SW 1271 (cell line): ENCODE measurements at places on chromosomes 2 and 18.

DNA sequence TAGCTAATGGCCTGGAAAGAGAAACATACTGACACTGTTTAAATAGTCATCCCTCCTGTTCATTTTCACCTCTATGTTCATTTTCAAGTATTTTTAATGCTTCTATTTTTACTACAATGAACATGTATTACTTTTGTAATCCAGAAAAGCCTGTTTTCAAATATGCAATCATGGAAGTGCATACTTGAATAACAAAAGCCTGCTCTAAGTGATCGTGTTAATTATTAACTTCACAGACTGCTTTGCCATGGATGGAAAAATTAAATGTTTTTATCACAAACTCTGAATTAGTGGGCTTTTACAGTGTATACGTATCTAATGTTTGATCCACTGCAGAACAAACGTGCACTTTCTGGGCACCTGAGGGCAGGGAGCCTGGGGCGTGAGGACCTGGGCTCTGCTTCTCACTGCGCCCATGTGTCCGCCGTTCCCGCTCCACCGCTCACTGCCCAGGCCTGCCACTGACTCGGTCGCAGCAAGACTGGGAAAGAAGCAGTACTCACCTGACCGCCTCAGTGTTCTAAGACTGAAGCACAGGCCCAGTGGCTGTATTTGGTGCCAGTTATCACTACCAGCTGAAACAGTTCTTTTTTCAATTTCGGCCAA lies 80.6 kb downstream of the UXS1 start:
- DNase-seq, result no peak

DNA sequence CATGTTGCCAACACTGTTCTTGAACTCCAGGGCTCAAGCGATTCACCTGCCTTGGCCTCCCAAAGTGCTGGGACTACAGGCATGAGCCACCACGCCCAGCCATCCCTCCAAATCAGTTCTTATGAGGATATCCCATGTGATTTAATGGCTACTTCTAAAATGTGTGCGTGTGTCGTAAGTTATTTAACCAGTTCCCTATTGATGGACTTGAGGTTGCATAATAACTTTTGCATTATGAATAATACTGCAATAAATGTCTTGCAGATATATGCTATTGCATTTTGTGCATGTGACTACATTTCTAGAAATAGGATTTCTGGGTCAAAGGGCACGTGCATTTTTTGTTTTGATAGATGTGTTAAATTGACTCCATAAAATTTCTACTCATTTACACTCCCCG lies 19.0 kb downstream of the DIPK1C start:
- no peak for DNase-seq

DNA sequence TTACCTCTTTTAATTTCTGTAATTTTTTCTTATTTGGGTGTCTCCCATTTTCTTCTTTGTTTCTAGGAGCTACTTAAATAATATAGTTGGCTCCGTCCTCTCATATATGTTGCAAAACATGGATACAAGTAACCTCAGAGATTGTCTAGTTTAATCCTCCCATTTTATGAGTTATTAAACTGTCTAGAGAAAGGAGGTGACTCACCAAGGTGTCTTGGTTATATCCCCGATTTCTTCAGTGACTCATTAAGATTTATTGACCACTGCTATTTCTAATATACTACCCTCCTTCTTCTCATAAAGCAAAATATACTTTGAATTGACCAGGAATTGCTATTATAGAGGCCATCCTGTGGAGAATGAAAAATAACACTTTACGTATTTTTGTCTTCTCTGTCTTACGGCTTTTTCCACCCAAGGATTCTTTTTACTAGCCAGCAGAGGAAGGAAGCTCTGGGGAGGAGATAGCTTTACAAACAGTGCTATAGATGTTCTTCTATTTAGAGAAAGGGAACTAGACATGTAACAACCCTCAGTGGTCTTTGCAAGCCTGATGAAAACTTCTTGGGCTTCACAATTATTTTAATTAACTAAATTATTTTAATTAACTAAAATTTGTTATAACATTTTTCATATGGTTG lies 300.4 kb upstream of the TNP1 start:
- no peak for DNase-seq

- no peak for DNase-seq
Measured at GRCh38 chr2:215556979-215557378, 121.1 kb upstream of the FN1 start.

DNA sequence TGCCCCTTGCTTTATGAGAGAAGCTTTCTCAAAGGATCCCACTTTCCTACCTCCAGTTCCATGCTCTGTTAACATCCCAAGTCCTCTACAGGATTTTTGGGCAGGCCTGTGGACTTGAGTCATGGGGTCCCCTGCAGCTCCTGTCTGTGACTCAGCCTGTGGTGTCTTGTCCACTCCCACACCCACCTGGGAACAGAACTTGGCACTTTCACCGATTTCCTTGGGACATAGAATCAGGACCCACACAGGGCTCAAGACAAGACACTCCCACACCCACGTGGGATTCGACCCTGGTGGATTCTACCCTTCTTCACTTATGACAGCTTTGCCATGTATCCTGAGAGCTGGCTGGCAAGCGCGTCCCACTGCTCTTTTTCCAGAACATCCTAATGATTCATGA lies 30.7 kb upstream of the HDAC4 start:
- DNase-seq, result no peak

GRCh38 chr2:6877402-6878304 lies at the start of gene RSAD2:
TSS of gene RSAD2 (plus strand) at chr2:6877777. CDS start at chr2:6877801, 24 bp downstream.
- DNase-seq, result no peak

DNA sequence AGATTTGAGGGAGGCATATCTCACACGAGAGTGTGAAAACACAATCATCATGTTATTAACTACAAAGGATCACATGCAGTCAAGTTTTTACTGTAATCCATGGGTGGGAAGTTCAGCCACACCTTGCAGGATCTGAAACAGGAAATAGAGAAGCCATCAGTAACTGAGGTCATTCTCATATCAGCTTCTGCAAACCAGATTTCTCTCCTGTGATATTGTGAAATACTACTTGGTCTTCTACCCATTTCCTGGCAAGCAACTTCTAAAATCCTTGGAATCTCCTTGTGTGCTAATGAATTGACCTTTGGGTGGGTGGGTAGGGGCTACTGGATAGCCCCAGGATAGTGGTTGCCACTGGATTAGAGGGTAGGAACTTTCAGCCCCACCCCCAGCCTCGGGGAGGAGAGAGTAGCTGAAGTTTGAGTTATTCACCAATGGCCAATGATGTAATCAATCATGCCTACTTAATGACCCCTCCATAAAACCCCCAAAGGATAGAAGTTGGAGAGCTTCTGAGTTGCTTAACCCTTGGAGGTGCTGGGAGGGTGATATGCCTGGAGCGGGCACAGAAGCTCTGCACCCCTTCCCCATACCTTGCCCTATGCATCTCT lies 25.6 kb upstream of the TGIF1 start:
- DNase-seq, result no peak

GRCh38 chr18:42281124-42281523 lies 326.1 kb downstream of the PIK3C3 start:
- DNase-seq, result no peak

DNA sequence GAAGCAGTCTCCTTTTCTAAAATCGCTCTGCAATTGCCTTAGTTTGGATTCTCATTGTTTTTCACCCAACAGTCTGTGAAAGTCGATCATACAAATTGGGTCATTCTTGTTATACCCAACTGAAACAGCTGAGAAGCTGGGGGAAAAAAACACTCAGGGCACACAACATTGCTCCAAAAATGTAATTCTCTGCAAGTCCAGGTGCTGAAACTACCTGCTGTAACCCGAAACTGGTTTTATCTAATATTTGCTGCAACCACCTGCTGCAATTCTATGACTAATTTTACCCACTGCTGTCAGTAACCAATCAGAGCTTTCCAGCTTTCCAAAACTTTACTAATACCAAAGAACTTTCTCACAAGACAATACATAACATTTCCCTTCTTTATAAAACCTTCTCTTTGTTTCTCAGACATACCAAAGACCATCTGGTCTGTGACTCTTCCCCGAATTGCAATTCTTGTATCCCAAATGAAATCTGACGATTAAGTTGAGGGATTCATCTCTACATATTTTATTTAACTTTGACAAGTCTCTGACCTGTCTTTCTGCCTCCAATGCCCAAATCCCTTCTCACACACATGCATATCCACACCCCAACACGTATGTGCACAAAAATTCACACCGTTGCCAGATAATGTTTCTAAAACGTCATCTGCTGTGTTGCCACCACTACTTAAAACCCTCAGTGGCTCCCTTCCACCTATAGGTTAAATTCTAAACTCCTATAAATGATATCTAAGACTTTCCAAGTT lies 198.3 kb downstream of the PIEZO2 start:
- DNase-seq, result no peak

GRCh38 chr2:25809646-25810045 lies 68.6 kb downstream of the ASXL2 start:
- DNase-seq, result no peak

- DNase-seq, result peak; percentile 87
Measured at GRCh38 chr2:96868555-96869280, 1.2 kb downstream of the SEMA4C start.

GRCh38 chr2:10798783-10799182 lies 13.8 kb downstream of the PDIA6 start:
- no peak for DNase-seq

GRCh38 chr18:52341608-52342381 lies 1.8 kb downstream of the DCC start:
- DNase-seq, result no peak

DNA sequence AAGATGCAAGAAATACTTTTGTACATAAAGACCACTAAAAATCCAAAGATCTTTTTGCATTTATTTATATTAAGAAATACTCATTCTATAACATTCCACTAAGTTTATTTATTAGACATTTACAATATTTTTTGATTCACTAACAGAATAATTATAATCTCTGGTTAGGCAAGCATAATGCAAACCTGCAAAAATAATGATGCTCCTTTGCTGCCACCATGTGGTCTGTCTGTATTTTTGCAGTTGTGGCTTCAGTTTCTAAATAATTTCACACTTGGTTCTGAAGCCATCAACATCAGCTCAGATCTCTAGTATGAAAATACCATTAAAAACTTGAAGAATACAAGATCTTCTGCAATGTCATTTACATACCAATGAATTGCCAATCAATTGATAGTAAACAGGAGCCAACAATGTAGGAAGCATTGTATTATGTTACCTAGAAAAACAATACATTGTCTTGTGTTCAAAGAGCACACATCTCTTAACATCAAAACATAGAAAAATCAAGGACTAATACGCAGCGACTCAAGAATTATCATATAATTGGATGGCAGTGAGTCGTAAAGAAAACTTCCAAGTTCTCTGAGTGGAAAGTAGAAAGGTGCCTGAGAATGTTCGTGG lies 28.8 kb upstream of the WDR75 start:
- DNase-seq, result peak; percentile 57

- no peak for DNase-seq
Measured at GRCh38 chr2:207718521-207718920, 7.1 kb downstream of the CCNYL1 start.

DNA sequence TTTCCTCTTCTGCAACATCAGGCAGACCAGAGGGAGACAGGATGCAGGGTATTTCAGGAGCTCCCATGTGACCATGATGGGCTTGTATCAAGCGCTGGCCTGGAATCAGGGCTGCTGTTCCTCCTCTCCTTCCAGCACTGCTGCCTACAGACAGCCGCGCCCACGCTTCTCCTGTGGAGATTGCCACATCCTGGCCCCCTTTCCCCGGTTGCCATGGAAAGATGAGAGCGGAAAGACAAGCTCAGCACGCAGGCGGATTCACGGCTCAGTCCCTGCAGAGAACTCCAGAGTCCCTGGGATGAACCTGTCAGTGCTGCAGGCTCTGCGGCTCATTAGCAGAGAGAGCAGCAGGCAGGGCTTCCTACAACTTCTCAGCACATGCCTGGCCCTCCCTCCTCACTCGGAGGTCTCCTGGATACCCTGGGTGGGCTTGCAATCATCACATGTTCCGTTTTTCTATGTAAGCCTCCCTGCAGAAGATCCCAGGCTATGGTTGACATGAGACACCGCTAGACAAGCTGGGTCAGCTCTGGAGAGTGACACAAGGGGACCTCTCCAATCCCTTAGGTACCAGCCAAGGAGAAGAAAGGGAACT lies 497.8 kb upstream of the MYT1L start:
- no peak for DNase-seq

GRCh38 chr2:64327510-64328414 lies 126.2 kb upstream of the LGALSL start:
- peak; percentile 16 for DNase-seq

GRCh38 chr2:200021449-200022114 lies 66.2 kb downstream of the MAIP1 start:
- DNase-seq, result no peak

GRCh38 chr2:33529771-33530481 lies 53.5 kb downstream of the RASGRP3 start:
- peak; percentile 41 for DNase-seq

DNA sequence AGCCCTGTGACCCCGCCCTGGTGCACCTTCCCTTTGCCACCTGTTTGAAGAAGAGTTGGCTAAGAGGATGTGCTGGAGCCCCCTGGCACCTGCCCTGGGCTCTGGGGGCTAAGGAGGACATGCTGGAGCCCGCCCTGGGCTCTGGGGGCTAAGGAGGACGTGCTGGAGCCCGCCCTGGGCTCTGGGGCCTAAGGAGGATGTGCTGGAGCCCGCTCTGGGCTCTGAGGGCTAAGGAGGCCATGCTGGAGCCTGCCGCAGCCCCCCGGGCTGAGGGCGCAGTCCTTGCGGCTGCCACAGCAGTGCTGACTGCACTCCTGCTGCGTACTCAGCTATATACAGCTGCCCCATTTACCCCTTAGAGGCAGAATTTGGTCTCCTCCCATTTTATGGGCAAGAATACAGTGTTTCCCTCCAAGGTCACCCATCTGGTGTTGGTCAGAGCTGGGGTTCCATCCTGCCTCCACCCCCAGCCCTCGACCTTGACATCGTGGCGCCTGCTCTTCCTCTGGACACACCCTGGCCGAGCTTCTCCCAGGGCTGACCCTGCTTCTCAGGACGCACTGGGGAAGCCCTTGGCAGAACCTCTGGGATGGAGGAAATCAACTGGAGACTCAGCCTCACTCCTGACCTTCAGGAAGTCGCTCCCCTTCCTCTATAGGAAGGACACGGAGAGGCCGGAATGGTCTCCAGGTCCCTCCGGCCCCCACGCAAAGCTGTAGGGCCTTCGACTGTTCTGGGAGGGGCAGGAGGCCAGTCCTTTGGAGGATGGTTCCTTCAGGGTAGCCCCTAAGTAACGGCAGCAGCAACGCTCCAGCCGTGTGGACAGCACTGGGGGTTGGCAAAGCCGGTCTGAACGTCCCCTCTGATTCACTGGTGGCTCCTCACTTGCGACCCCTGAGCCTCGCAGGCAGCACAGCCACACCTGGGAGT lies 65.0 kb upstream of the HPCAL1 start:
- DNase-seq, result no peak

- DNase-seq, result no peak
Measured at GRCh38 chr2:241123816-241124536, 21.9 kb upstream of the MTERF4 start.
